Anterior cingulate cortex (tissue), 58 donors: ENCODE measurements at places on chromosomes 2 and 18.

GRCh38 chr2:169928463-169928864 lies 101.2 kb downstream of the UBR3 start:
- no peak for DNase-seq

- no peak for DNase-seq
These were observed 36.5 kb downstream of the CNGA3 start for GRCh38 chr2:98382739-98383138.

GRCh38 chr2:215751200-215751910 lies 262.0 kb downstream of the MREG start:
- DNase-seq: no peak

- DNase-seq: no peak
These were observed 6.2 kb downstream of the APOB start for GRCh38 chr2:21037671-21038108.

DNA sequence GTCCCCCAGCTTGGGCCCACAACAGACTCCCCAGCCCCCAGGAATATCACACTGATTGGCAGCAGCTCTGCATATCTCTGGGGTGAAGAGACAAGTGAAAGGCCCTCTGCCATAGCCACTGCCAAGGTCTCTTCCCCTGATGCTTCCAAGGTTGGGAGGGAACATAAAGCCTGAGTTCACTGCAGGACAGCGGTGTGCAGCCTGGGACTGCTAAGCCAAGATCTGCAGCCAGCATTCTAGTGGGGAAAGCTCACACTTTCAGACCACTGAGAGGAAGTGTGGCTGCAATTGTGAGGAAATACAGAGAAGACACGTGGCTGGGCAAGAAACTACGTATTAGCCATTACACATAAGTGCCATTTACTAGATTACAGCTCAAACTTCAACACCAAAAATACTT lies 100.7 kb downstream of the MAIP1 start:
- DNase-seq: no peak

DNA sequence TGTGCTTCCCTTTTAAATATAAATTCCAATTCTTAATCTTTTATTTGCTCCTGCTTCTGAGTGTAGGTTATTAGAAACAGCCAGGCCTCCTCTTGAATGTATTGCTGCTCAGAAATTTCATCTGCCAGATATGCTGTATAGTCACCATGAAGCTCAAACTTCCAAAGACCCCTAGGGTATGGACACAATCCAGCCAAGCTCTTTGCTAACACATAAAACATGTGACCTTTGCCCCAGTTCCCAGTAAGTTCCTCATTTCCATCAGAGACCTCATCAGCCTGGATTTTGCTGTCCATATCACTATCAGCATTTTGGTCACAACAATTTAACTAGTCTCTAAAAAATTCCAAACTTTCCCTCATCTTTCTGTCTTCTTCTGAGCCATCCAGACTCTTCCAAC lies 75.2 kb downstream of the MAP2 start:
- DNase-seq: no peak

DNA sequence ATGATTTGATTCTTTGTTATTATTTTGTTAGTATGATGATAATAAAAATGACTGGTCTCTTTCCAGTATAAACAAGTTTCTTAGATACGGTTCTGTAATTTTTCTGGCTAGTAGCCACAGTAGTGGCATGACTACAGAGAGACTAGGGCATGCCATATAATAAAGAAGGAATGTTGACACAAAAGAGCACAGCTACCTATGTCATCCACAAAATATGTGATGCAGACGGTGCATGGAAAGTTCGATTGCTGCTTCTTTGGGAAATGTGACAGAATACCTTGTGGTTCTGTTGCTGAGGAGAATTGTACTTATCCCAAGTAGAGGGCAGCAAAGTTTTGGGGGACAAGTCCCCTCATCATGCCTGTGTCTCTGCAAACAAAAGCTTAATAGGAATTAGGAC lies 26.1 kb upstream of the SETBP1 start:
- DNase-seq: no peak

- no peak for DNase-seq
These were observed 1432.2 kb upstream of the ACVR2A start for GRCh38 chr2:146412625-146413024.

GRCh38 chr2:121529439-121530211 lies 1.1 kb upstream of the RNU4ATAC start:
- DNase-seq: no peak

DNA sequence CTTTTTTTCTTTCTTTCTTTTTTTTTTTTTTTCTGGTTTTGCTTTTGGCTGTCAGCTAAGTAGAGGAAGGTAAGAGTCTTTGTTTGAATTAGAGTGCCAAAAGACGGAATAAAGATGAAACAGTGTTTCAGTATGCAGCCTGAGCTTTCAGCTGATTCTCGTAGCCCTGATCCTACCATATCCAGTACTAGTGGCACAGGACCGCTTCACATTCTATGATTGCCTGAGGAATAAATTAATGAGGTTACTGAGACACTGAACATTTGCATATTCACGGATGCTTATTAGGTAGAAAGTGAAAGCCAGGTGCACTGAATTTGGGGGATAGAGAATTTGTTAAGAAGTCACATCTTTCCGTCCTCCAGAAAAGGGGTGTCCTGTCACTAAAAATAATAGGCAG lies 421.5 kb upstream of the POU3F3 start:
- no peak for DNase-seq

- DNase-seq: no peak
These were observed 178.6 kb downstream of the NRP2 start for GRCh38 chr2:205860885-205861284.

- DNase-seq: no peak
These were observed 167.7 kb upstream of the MYCN start for GRCh38 chr2:15772681-15773080.

- no peak for DNase-seq
These were observed 15.7 kb downstream of the MSH6 start for GRCh38 chr2:47798631-47799030.

DNA sequence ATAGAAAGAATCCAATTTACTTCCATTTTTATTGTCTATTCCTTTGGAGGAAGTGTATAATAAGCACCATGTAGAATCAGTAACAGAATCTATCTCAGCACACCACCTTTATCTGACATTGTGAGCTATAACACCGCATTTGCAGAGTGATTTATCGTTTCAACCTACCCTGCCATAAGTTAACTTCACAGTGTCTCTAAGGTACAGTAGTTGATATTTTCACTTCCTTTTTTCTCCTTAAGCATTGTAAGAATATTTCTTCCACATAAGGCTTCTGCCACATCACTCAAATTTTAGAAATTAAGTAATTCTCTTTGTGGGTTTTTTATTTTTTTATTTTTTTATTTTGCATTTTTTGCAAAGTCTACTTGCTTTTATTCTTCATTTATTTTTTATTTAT lies 107.1 kb downstream of the TMX3 start:
- no peak for DNase-seq

DNA sequence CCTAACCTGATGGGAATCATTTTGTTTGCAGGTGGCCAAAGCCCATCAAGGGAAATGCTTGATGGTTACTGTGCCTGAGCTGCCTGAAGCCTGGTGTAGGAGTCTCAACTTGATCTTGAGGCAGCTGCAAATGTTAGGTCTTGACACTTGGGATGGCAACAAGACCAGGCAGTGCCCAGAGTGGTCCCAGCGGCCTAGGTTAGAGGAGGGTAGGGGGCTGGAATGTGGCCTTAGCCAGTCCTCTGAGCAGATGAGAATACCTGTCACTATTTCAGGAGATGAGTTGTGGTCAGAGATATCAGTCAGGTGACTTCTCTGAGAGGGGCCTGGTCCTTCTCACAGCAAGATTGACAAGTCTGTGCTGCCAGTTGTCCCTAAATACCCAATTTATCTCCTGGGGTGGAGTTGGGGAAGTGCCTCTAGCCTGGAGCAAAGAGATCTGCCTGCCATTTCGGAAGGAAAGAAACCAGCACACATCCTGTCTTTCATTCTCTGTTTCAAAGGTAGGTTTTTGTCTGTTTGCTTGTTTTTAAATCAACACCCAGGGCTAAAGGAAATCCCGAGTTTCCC lies 13.4 kb downstream of the SPTBN1 start:
- DNase-seq: no peak

- no peak for DNase-seq
These were observed 28.5 kb downstream of the UXS1 start for GRCh38 chr2:106165561-106165960.

GRCh38 chr18:6566338-6566911 lies 151.7 kb upstream of the L3MBTL4 start:
- no peak for DNase-seq

GRCh38 chr2:173815772-173816171 lies 149.4 kb downstream of the SP3 start:
- no peak for DNase-seq

GRCh38 chr18:57422313-57422872 lies 12.8 kb upstream of the ONECUT2 start:
- DNase-seq: no peak

- no peak for DNase-seq
These were observed 120.4 kb downstream of the ACKR3 start for GRCh38 chr2:236689981-236690380.

DNA sequence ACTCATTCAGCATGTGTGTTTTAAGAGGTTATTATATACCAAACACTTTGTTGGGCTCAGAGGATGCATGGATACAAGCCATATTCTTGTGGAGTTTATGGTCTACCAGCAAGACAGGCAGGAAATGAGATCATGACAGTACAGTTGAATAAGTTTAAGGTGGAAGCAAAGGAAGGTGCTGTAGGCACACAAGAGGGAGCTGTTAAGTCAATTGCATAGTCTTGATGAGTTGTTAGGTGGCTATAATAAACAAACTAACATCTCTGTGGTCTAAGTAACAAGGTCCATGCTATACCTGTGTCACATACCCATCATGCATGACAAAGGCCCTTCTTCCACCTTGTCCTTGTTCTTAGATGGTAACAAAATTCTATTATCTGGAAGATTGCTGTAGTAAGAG lies 538.3 kb downstream of the CNTNAP5 start:
- DNase-seq: no peak

DNA sequence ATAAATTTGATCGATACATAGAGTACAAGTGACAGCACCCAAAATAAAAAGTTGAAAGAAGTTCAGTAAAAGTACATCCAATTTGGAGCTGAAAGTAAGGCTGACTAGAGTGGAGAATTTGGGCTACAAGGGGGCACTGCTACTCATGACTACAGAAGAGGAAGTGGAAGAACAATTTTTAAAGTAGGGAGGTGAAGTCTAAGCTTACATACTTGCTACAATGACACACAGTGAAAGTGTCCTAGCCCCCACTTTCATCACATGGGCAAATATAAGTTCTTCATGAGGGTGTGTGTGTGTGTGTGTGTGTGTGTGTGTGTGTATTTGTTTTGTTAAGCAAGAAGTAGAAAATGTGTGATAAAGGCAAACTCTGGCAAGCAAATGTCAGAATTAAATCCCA lies 45.7 kb downstream of the MAP3K2 start:
- no peak for DNase-seq

GRCh38 chr2:2834516-2835254 lies 503.6 kb upstream of the MYT1L start:
- DNase-seq: no peak

- no peak for DNase-seq
These were observed 84.9 kb downstream of the BCL11A start for GRCh38 chr2:60468382-60469085.

DNA sequence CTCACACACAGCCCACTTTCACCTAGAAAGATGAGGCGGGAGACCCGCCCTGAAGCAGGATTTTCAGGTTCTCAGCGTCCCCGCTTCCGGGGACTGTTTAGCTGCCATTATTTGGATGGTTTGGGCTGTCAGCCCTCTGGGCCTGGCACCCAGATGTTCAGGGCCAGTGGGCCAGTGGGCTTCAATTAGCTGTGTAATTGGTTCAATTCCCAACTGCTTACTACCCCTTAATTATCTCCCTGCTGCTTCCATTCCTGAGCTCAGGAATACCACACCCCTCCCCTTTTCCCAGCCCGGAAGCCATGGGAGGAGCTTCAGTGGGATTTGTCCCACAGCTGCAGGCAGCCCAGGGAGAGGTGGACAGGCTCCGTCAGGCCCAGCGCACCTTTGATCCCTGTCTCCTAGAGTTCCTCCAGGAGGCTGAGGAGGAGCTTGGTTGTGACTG lies 114.1 kb upstream of the MYCN start:
- no peak for DNase-seq

GRCh38 chr2:88692187-88692586 lies 714 bp downstream of the RPIA start:
- DNase-seq: no peak

GRCh38 chr2:19688059-19688458 lies 213.7 kb downstream of the TTC32 start:
- DNase-seq: no peak

GRCh38 chr2:122873951-122874350 lies 1118.5 kb downstream of the TSN start:
- DNase-seq: no peak

- no peak for DNase-seq
These were observed 84.1 kb upstream of the POMC start for GRCh38 chr2:25252291-25253152.

- DNase-seq: no peak
These were observed 33.3 kb upstream of the NT5DC4 start for GRCh38 chr2:112687522-112687921.

DNA sequence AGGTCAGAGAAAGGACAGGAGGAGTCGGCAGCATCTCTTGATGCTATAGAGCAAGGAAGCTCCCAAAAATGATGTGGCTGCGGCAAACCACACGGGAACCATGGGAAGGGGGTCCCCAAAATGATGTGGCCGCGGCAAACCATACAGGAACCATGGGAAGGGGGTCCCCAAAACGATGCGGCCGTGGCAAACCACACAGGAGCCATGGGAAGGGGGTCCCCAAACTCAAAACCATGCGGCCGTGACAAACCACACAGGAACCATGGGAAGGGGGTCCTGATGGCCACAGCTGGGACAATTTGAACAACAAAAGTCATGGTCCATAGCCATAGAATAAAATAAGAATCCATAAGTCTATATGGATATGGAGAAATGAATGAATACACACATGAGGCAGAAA lies 58.4 kb upstream of the GLI2 start:
- DNase-seq: no peak

DNA sequence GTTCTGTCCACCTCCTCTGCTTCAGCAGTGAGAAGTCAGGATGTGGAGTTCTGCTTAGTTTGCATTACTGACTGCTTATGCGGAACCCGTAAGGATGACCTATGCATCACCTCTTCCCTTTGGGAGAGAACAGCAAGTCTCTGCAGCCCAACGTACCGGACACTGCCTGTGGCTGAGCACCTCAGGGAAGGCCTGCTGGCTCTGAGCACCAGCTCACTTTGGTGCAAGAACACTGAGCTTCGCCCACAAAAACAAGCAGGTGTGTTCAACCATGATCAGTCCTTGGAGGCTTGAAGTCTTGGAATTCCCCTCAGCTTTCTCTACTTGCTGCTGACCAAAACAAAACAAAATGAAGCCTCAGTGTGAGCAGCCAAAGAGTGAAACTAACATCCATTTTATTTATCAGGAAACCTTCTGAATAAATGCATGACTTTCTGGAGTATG lies 52.7 kb upstream of the NCK2 start:
- no peak for DNase-seq
